NCI-H524 treated with DMSO at 0.1 percent for 48 hours (cell line): ENCODE measurements at places on chromosomes 4 and X.

- no peak for DNase-seq
Observed at GRCh38 chr4:5114950-5115349, 63.7 kb downstream of the STK32B start.

- peak; percentile 63 for DNase-seq
Observed at GRCh38 chrX:102950908-102951866, 14.1 kb downstream of the RAB40AL start.

- no peak for DNase-seq
Observed at GRCh38 chrX:45778616-45779015, 577.9 kb upstream of the DIPK2B start.

GRCh38 chrX:39725928-39726619 is 371.7 kb downstream of the BCOR start:
- DNase-seq, result no peak

DNA sequence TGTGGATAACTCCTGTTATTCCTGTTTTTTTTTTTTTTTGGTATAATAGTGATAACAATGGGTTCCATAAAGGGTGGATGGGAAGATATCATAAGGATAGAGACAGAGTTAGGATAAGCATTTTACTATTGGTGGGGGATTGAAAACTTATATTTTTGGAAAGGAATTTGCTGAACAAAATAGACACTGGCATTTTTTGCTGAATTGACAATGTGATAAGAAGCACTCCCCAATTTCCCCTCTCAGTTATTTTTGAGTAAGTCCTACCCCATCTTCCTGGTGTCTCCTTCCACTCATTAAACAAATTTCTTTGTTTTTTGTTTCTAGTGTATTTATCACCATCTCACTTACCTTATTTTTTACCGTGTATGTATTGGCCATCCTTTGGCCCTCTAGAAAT is 55.8 kb downstream of the AMELX start:
- no peak for DNase-seq

DNA sequence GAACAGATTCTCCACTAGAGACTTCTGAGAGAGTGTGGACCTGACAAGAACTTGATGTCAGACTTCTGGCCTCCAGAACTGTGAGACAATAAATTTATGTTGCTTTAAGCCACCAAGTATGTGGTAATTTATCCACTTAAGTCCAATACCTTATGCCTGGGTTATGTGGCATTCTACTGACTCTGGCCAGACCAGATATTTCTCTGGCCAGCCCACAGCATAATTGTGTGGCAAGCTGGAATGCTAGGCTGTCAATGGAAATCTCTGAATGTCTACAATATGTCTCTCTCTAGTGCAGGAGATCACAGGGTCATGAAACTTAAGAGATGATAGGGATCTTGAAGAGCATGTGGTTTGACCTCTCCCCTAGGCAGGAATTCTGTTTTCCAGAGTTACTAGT is 251.0 kb downstream of the ZNF674 start:
- DNase-seq, result no peak

DNA sequence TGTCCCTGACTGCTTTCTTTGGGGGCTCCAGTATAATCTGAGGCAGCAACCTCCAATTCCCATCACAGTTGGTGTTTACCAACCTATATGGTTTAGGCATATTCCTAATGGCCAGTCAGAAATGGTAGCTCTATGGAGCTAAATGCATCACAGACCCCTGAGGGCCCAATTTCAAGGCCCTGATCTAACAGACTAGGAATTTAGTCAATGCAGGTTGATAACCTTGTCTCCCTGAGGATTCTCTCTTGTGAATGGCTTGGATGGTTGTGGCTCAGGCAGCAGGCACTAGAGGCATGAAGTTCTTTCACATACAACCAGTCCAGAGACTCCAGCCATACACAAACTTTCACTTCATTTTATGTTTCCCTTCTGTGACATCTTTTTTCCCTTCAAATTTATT is 59.4 kb downstream of the TMPRSS11F start:
- DNase-seq, result no peak

GRCh38 chr4:71141125-71141524 is 147.7 kb downstream of the DCK start:
- no peak for DNase-seq
